Head of caudate nucleus (tissue), 42 donors: ENCODE measurements at places on chromosomes 12 and 14.

DNA sequence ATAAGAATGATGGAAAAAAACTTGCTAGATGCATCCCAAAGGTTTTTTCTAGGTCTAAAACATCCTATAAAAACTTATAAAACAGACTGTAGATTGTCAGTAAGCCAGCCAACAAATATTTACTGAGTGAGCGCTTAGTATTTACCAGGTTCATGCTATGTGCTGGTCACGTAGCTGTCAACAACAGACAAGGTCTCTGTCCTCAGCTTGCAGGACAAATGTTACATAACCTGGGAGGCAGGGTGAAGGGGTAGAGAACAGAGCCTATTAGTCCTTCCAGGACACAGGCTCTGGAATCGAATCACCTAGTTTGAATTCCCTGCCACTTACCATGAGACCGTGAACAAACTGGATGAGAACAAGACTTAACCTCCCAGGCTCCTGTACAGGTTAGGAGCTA, 6.4 kb downstream of the NFYB start:
- DNase-seq: no peak

DNA sequence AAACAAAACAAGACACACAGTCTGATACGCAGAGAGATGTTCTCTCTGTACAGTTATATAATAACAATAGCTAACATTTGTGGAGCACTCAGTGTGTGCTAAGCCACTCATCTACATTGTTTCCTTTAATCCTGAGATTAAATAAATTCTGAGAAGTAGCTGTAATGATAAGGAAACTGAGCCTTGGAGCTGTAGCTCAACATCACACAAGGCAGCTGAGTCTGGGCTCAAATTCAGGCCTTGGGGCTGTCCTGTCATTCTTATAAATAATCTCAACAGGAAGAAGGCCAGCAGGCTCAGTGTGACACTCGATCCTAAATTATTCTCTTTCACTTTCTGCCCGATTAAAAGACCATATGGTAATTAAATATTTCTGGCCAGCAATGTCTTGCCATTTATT, 24.5 kb downstream of the CDKN1B start:
- no peak for DNase-seq

DNA sequence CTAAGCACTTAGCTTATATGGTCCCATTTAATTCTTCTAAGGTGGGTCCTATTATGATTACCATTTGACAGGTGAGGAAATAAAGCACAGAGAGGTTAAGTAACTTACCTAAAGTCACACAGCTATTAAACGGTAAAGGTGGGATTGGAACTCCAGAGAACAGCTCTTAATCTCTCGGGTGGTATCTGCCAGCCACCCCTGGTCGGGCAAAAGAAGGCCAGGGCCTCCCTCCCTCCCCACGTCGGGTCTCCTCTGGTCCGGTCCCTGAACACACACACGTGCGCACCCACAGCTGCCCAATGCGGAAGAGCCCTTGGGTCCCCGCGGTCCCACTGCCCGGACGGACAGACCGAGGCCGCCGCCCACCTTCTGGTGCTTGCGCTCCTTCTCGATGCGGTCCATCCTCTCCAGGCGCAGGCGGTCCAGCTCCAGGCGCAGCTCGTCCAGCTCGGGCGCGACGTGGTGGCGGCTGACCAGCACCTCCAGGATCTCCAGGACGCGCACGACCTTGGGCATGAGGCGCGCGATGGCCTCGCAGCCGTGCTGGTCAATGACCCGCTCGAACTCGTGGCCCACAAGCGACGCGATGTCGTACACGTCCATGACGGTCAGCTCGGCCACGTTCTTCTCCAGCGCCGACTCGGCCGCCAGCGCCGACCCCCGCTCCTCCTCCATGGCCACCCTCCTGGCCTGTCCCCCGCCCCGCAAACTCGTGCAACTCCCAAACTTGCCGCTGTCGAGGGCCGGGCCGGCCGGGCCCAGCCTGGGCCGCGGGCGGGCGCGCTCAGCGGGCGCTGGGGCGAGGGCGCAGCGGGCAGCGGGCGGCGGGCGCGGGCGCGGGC, 490 bp downstream of the RILPL1 start:
- peak; percentile 26 for DNase-seq

DNA sequence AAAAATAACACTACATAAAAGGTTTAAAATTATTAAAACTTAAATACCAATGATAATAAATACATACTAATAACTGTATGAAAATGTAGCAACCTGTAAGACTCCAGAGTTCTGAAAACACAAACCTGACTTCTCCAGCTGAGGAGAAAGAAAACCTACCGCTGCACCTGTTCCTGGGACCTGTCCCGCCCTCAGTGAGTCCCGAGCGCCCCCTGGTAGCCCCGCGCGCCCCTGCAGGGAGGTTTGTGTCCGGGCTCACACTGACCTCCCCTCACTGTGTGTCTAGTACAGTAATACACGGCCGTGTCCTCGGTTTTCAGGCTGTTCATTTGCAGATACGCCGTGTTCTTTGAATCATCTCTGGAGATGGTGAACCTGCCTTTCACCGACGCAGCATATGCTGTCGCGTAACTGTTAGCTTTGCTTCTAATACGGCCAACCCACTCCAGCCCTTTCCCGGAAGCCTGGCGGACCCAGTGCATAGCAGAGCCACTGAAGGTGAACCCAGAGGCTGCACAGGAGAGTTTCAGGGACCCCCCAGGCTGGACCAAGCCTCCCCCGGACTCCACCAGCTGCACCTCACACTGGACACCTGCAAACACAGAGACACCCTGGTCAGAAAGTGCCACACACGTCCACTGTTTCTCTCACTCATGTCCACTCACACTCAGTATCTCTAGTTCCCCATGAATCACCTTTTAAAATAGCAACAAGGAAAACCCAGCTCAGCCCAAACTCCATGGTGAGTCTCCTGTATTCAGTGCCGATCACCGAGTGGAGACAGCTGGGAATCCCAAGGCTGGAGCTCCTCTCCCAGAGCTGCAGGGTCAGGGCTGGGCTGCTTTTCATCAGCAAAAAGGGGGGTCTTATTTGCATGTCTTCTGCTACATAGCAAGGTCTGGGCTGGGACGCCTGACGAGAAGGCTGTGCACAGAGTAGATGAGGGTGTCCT, 1276.3 kb downstream of the TMEM121 start:
- no peak for DNase-seq

DNA sequence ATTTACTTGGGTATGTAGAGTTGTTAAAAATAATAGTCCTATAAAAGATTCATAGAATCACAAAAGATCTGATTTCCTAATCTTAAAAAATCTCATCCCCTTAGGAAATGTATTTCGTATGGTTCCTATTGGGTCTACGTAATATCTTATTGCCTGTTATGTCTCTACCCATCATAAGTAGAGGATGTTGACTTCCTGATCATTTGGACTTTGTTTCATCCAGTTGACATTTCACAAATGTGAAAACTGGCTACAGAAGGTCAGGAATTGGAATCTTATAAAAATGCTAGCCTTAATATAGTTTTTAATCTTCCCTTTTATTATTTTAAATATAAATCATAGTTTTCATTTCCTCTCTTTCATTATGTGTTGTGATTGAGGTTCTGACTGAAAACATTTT, 45.2 kb downstream of the TDP1 start:
- DNase-seq: no peak
